ENCODE measurements at places on chromosomes 1 and 21.

GRCh38 chr1:219387211-219387610 lies 213.5 kb downstream of the LYPLAL1 start:
- no peak for DNase-seq

DNA sequence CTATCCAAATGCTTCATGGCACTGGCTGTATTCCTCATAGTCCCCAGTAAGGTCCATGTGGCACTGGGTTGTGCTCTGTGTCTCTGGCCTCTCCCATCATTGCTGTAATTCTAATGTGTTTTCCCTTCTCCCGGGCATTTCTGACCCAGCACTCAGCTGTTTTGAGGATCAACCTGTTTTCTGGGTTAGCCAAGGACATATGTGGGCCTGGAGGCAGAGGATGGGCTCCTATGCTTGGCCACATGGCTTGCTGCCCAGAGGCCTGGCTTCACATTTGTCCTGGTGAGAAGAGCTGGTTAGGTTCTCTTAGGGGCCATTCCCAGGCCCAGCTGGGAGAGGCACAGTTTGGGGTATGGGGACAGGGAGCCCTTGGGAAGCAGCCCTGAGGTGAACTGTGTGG lies 103.1 kb downstream of the FAM78B start:
- DNase-seq: no peak

DNA sequence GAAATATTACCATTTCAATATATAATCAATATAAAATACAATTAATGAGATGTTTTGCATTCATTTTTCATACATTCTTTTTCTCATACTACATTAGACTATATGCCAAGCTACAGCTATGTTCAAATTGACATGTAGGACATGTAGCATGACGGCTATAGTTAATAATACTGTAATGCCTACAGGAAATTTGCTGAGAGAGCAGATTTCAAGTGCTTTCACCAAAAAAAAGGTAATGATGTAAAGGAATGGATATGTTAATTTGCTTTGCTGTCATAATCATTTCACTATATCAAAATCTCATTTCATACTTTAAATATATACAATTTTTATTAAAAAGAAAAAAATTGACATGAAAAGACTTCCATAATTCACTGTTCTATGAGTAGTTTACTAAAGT lies 215.1 kb downstream of the KCNH1 start:
- DNase-seq: no peak

GRCh38 chr1:47915677-47916353 lies 81.4 kb downstream of the TRABD2B start:
- DNase-seq: no peak

- no peak for DNase-seq
Observed at GRCh38 chr1:218207194-218207593, 77.9 kb upstream of the RRP15 start.

DNA sequence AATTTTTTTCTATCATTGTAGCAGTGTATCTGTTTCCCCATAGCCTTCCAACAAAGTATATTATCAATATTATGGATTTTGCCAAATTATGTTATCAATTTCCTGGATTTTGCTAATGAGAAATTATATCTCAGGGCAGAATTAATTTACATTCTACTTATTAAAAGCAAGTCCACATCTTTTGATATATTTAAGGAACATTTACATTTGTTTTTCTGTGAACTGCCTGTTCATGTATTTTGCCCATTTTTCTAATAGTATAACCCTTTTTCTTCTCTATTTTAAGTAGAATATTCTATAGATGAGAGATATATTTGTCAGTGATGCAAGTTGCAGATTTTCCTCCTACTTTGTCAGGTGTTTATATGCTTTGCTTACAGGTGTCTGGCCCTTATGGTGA lies 24.4 kb downstream of the C1orf87 start:
- DNase-seq: no peak

DNA sequence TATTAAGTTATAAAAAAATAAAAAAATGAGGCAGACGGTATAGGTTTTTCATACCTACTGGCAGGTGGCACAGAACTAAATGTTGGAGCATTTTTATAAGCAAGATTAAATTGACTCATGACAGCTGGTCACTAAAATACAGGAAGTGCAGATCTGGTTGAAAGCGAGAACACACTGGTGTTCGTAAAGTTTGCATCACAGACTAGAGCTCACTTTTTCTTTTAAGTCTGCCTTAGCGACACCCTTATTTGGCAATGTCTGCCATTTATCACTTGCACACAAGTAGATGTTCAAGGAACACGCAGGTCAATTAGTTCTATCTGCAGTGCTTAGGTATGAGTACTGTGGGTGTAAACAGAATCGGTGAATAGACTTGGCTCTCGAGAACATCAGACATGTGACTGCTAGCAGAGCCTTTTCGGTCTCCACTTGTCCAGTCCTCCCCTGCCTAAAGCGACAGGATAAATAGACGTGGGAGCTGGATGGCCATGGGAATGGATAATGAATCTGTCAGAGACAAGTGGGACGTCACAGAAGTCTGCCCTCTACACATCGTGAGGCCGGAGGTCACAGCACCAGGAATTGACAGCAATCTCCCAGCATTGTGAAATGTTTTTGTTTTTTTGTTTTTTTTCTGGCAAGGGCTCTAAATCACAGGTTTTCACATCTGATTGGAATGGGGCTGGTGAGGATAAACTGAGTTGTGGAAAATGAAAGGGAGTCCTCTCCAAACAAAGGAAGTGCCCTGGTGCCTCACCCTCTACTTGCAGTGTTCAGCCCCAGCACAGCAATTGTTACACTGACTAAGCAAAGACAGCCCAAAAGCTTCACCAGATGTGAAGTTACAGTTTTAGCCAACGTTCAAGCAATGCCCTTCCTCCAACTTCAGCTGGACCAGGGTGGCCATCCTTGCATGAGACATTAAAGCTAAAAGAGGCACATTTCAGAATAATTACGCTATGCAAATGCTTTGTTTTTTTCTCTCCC lies 248.9 kb downstream of the NTNG1 start:
- no peak for DNase-seq

DNA sequence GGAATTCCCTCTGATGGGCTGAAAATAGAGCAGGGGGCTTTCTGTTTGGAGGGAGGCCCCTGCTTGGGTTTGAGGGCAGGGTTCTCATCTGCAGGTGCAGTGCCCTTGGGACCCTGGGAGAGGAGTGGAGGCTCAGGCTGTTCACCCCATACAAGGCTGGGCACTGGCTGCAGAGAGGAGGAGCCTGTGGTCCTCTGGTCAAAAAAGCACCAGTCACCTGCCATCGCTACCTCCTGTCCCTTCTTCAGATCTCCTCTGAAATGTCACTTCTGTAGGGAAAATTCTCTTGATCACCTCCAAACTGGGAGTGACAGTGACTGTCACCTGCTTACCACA lies 108.9 kb downstream of the TRABD2B start:
- no peak for DNase-seq

- DNase-seq: no peak
Observed at GRCh38 chr1:159924025-159924790, 1.1 kb downstream of the TAGLN2 start.

- no peak for DNase-seq
Observed at GRCh38 chr1:192951691-192952460, 107.3 kb downstream of the UCHL5 start.

GRCh38 chr1:21509351-21510112 lies at the start of gene ALPL:
Gene ALPL, plus strand, starts transcription at chr1:21509423. Its CDS starts 44,659 bp downstream, at chr1:21554082.
- no peak for DNase-seq

- DNase-seq: no peak
Observed at GRCh38 chr21:35219291-35219690, 170.2 kb upstream of the RUNX1 start.

DNA sequence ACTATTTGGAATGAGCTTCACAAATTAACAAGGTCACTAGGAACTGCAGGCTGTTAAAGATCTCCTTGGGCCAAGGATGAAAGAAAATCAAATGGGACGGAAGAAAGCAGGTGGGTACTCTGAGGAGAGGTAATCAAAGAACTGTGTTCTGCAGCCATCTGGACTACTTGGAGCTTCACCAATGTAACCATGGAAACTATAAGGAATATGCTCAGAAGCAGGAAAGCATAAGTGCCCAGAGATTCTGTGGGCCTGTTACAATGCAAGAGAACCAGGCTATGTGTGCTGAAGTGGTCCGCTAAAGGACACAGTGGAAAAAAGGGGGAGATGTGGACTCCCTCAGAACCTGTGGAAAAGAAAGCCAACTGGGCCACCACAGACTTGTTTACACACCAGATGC lies 238.5 kb downstream of the PTGER3 start:
- DNase-seq: no peak

- no peak for DNase-seq
Observed at GRCh38 chr1:29251164-29252124, 15.1 kb downstream of the PTPRU start.

GRCh38 chr21:42525676-42526378 lies 12.2 kb downstream of the SLC37A1 start:
- DNase-seq: no peak

DNA sequence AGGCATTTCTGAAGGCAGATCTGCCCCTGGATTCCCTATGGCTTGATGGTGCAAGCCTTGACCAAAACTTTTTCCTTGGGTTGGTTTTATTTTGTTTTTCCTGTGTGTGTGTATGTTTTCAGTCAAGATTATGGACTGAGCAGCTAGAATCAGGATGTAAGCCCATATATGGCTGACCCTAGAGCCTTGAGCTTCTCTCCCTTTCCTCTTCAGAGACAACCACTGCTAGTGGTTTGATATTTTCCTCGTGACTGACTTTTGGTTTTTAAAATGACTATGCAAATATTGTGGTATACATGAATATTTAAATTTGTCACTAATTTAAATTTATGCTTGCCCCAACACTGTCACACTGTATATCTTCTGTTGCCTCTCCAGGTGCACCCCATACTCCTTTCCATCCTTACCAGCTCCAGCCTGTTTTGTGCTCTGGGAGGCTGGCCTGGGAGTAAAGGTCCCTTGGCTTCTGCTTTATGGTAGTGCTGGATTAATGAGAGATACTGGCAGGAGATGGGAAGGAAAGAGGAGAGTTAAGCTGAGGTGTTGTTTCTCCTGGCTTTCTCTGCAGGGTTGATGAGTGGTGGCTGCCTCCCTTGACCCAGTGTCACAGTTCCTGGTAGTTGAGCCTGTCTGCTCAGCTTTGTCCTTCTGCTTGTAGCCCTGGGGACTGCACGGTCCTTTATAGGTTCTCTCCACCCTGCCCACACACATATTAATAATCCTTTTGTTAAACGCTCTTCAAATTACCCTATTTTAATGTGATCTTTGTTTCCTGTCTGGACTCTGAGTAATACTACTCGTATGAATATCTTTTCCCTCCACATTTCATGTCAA lies 44.4 kb downstream of the RWDD3 start:
- no peak for DNase-seq
